ENCODE measurements at places on chromosomes 2 and 18.

DNA sequence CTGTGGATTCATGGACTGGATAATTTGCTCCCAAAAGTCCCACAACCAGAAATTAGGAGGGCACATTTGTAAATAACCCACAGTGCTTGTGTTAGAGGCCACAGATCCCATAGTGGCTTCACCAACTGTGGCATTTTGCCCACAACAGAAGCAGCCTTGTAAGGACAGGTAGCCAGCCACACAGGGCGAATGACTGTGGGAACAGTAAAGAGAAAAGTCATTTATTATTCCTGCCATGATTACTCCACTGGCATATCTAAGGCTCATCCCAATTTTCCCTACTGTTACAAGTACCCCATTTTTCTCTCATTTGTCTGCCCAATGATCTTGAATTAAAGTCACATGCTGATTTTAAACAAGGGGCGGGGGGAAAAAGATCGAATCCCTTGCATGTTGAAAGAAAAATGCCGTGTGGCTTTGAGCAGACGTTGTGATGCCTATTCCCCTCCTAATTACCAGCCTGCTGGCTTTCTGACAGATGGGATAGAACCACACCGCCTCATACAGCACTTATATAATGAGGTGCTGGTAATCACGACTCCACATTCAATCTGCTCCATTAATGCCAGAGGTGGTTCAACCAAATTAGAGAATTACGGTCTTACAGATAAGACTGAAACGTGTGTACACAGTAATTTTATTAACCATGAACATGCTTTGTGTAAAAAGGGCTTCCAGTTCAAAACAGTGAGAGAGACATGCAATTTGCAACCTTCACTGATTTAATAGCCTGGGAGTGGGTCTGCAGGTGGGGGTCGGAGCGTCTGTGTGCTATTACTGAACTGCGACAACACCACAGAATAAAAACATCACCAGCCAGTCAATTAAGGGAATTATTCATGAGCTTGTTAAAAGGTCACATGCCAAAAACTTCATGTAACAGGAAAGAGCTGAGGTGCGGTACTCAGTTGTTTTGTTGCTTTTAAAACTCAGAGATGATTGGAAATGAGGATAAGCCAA lies 196.0 kb downstream of the TMEM163 start:
- no peak for DNase-seq

- no peak for DNase-seq
These were observed 42.2 kb downstream of the HIBCH start for GRCh38 chr2:190277234-190278112.

DNA sequence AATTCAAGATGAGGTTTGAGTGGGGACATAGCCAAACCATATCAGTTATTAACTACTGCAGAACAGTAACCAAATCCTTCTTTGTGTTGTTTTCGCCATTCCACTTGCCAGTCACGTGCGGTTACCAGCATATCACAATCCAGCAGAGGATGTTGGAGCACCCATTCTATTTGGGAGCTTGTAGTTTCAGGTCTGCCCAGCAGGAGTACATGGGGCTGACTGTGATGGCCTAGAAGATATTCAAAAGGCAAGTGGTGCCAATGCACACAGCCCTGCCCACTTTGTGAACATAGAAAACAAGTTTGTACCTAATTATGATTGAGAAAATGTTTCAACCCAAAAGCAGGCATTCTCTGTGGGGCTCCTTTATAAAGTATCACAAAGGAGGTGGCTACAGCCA lies 57.0 kb downstream of the ZNF519 start:
- no peak for DNase-seq

DNA sequence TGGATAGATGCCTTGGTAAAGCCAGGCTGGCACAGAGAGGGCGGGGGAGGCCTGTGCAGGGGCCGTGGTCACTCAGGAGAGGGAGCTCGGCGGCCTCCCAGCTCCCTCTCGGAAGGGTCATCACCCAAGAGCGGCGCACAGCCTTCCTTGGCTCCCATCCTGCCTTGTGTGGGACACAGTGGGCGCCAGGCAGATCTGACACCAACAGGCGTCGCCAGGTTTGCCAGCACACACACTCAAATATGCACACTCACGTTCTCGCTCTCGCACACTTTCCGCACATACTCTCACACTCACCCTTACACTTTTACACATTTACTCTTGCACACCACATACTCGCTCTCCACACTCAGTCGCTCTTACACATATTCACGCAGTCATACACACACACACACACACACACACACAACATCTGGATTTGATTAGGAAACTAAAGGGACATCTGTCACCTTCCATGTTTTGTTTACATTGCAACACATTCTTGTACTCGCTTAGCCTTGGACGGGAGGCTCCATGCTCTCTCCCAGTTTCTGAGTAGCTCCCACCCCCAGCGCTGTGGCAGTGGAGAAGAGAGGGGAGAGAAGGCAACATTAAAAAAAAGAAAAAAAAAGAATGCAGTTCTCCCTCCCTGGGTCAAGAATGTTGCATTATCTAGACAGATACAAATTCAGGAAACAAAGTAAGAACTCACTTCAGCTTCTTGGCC lies 10.5 kb downstream of the CHMP1B start:
- no peak for DNase-seq
